Activated T-helper 1 cell treated with anti-CD3 and anti-CD28 coated beads, Interleukin-12 subunit alpha, Interleukin-12 subunit beta, Interleukin-2, Interleukin-4 antibody, amounts not matched to agents 30 ng/mL and 10 ng/mL and 1 ng/mL, durations not matched to agents 14 hours and 24 hours and 36 hours (primary cell): ENCODE measurements at places on chromosomes 2 and 18. TPM values are rescaled to one million over a fixed set of nuclear protein-coding genes. Genes with fewer than 3 reads are reported as not detected.
A peak's percentile ranks its signal among the peaks of the same experiment; 100 is the strongest.

The DLX1 gene
- not detected in 2 replicates for total RNA-seq

- no peak overlapping the region for H3K27ac ChIP-seq
- no peaks in the 10 kb centered on the region for H3K36me3 ChIP-seq
- H3K4me3 ChIP-seq = no peak overlapping the region
- DNase-seq = no peak
- H3K27me3 ChIP-seq = peaks cover 7% of the 10 kb centered on the region
These were observed 37.6 kb upstream of the ACKR3 start for GRCh38 chr2:236531996-236532395.

- peaks cover 4% of the 10 kb centered on the region for H3K36me3 ChIP-seq
- DNase-seq = peak; percentile 24
- H3K27ac ChIP-seq = no peak overlapping the region
These were observed 78.8 kb upstream of the TTC39C start for GRCh38 chr18:23935804-23936203.

The NPAS2 gene
- 6.5 and 7.5 TPM in 2 replicates for total RNA-seq

The GPR39 gene
- not detected in 2 replicates for total RNA-seq

The CD8B2 gene
- 0.37 and 0.54 TPM in 2 replicates for total RNA-seq

The ABHD1 gene
- total RNA-seq = 0.34 and 0.96 TPM in 2 replicates

The MPP4 gene
- not detected in 2 replicates for total RNA-seq

- DNase-seq = no peak
- no peak overlapping the region for H3K27ac ChIP-seq
- peaks cover 5% of the 10 kb centered on the region for H3K27me3 ChIP-seq
- no peaks in the 10 kb centered on the region for H3K4me1 ChIP-seq
These were observed 153.4 kb downstream of the SH3RF3 start for GRCh38 chr2:109282360-109282759.

GRCh38 chr2:26068602-26069298, 34.9 kb downstream of the RAB10 start:
- peak; percentile 64 for DNase-seq
- no peaks in the 10 kb centered on the region for H3K27me3 ChIP-seq
- peak overlapping the region; percentile 27 for H3K4me3 ChIP-seq
- peaks cover 68% of the 10 kb centered on the region for H3K4me1 ChIP-seq
